ENCODE measurements at places on chromosomes 6 and 20.

DNA sequence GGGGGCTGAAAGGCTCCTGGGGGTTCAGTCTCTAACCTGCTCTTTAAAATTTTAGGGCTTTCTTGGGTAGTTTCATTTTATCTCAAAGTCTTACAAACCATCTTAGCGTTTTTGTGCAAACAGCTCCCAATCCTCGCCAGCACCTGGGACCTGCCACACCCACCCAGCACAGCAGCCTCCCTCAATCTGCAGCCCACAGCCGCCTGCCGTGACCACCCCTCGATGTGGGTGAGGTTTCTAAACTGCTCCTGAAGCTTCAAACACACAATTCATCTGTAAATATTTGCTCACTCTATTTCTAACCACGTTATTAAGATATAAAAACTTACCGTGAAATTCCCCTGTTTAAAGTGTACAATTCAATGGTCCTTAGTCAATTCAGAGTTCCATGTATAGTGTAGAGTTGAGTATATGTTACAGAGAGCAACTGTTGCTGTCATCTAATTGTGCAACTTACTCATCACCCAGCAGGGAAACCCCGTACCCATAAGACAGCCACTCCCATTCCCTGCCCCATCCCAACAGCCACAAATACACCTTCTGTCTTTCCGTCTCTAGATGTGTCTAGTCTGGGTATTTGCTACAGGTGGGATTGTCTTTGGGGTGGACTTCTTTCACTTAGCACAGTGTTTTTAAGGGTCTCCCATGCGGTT, 381.0 kb downstream of the TAF4 start:
- no peak for DNase-seq

- DNase-seq, result no peak
These were observed 10.9 kb upstream of the CALHM6 start for GRCh38 chr6:116450185-116450710.

GRCh38 chr6:150036081-150036480, 10.7 kb upstream of the RAET1L start:
- no peak for DNase-seq

GRCh38 chr6:162468326-162468725, 259.2 kb downstream of the PRKN start:
- no peak for DNase-seq

DNA sequence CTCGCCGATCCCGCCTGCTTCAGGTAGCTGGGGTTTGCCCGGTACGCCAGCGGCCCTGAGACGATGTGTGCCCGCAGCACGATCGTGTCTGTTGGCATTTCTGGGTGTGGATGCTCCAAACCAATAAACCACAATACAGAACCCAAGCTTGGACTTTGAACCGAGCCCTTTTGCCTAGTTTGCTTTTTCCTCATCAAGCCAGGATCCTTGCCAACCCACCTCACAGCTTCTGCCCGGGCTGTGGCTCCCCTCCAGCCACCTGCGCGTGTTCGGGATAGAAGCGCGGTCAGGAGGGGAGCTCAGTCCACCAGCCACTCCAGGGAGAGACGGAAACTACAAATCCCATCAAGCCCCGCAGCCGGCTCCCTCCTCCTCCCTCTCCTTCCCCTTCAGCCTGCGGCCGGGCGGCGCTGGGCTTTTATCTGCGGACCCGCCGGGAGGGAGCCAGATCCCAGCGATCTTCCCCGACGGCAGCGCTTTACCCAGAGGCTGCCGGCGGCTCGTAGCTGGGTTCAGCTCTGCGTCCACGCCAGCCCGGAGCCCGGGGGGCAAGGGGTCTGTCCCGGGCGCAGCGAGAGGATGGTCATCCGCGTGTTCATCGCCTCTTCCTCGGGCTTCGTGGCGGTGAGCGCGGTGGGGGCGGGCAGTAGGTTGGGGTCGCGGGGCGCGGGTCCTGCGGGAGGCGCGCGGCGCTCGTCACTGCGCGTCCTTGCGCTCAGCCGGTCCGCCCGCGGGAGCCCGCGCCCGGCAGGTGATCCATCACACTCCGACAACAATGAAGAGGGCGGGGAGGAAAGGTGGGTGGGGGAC, at the start of gene SH3BGRL2:
Gene SH3BGRL2, plus strand, starts transcription at position 447 of the 810 bp plus-strand sequence. Its CDS starts 133 bp downstream, at position 580.
- peak; percentile 5 for DNase-seq

DNA sequence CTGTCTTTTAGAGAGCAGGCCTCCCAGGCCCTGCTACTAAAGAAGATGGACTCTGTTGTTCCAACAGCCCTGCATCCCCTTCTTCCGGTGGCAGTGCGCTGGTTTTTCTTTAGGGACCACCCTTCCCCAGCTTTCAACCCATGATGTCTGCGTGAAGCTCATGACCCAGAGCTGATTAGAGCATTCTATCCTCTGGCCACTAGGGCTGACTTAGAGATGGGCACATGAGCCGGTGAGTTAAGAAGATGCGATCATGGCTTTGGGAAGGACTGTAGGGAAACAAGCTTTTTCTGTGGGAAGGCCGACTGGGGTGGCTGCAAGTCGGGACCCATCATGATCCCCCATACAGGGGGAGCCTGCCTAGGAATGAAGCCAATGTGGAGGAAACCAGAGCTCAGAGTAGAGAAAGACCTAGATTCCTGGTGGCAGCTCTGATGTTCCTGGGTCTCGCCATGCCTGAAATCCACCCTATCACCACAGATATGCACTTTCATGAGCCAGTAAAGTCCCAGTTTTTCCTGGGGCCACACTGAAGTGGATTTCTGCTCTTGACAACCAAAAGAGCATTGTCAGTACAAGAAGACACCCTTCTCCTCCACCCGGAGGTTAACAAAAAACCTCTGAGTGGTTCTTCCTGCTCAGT, 29.1 kb upstream of the STX16 start:
- DNase-seq, result no peak
